ENCODE measurements at places on chromosomes 7 and 10.

- peak; percentile 13 for DNase-seq
Measured at GRCh38 chr7:88480896-88481295, 174.2 kb upstream of the STEAP4 start.

- DNase-seq: no peak
Measured at GRCh38 chr7:55491346-55491745, 81.0 kb downstream of the VOPP1 start.

GRCh38 chr10:25017661-25018060 is 1.2 kb downstream of the THNSL1 start:
- DNase-seq: no peak

- no peak for DNase-seq
Measured at GRCh38 chr7:1850976-1851571, 181.0 kb downstream of the ELFN1 start.

DNA sequence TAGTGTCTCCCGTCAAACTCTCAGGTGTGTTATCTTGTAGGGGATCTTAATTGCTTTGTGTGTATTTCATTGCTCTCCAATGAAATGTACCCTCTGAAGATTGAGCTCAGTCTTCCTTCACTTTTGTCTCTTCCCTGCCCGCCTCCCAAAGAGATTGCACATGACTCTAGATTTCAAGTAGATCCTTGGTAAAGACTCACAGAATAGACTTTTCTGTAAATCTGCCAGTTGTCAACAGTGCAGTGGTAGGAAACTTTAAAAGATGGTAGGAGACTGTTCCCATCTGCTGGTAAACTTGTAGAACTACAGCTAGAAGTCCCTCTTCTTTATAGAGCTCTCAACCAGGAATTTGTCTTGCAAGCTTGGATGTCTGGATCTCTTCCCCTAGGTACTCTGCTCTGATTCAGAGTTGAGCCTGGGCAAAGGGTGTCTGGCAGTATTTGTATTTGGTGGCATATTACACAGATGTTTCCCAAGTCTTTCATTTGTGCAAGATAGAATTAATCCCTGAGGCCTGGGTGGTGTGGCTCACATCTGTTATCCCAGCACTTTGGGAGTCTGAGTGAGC is 9.6 kb downstream of the CCL26 start:
- DNase-seq: no peak
